ENCODE measurements at places on chromosomes 13 and 19.

GRCh38 chr19:41917676-41918075, 10.6 kb downstream of the ERFL start:
- no peak for DNase-seq

DNA sequence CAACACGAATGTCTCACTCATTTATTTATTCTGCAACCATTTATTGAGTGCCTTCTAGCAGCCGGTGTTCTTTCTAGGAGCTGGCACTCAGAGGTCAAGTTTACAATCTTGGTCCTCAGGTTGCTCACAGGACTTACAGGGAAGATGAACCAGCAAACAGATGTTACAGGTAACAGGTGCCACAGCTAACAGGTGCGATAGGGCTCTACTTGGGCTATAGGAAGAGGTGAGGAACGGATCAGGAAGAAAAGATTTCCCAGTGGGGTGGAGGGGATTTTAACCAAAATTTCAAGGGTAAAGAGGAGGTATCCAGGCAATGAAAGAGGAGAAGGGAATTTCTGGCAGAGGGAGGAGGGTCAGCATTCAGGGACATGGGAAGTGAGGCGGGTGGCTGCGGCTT, 87.3 kb upstream of the FARP1 start:
- no peak for DNase-seq

GRCh38 chr13:113305208-113305607, 8.2 kb downstream of the LAMP1 start:
- peak; percentile 23 for DNase-seq

DNA sequence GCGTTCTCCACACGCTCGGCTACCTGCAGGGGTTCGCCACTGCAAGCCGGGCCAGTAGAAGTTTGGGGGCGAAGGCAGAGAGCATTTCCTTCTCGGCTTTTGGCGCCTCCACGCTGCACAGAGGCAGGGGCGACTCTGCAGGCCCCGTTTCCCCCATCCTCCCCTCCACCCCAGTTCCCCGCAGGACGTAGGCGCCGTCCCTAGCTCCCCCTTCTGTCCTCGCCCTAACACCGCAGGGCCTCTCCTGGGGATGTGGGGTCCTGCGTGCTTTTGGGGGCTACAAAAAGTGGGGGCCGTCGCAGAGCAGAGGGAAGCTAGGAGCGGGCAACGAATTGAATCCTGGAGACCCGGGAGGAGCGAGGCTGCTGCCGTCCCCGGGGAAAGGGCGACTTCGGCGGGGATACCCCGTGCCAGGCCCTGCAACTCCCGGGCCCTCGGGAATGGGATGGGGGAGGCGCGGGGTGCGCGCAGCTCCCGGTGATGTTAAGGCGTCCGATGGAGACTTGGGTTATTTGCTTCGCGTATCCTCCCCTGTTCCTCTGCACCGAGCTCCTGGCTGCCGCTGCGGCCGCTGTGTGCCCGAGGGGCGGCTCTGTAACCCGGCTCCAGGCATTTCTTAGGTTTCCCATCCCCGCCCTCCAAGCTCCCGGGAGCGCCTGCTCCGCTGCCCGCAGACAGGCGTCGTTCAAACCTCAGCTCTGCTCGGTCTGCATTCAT, 255.9 kb upstream of the SOX21 start:
- no peak for DNase-seq

DNA sequence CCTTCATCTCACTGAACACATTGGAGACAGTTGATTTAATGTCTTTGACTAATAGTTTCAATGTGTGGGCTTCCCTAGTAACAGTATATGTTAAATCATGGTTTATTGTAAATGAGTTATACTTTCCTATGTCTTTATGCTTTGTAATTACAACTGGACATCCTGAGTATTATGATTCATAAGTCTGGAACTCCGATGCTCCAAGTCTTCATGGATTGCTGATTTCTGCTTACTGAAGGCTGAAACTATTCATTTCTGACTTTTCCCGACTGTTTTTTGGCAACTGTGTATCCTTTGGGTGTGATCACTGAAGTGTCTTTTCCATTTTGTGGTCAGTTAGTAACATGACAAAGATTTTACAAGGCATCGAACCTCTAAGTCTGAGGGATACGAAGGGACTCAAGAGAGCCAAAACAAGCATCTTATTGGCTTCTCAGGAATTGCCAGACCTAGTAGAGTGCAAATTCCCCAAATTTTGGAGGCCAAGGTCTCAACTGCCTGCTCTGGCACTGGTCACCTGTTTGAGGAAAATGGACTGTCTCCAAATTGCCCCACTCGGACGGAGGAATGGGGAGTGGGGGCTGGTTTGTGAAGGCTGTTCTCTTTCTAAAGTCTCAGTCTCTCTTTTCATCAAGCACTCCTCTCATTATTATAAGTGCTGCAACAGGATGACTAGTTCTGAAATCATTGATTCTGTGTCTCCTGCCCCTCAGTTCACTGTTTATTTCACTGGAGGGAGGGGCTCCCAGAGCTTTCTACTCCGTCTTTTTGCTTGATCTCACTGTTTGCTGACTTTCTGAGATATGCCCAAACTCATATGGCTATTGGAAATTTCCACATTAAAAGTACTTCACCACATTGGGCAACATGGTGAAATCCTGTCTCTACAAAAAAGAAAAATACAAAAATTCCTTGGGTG, 20.2 kb upstream of the CD70 start:
- DNase-seq = peak; percentile 95

GRCh38 chr19:13010992-13011652, 15.8 kb downstream of the NFIX start:
- DNase-seq = no peak

- no peak for DNase-seq
These were observed 9.8 kb upstream of the SIGLEC8 start for GRCh38 chr19:51467864-51468544.

GRCh38 chr19:48656840-48657474, 11.0 kb upstream of the CA11 start:
- DNase-seq = peak; percentile 69

DNA sequence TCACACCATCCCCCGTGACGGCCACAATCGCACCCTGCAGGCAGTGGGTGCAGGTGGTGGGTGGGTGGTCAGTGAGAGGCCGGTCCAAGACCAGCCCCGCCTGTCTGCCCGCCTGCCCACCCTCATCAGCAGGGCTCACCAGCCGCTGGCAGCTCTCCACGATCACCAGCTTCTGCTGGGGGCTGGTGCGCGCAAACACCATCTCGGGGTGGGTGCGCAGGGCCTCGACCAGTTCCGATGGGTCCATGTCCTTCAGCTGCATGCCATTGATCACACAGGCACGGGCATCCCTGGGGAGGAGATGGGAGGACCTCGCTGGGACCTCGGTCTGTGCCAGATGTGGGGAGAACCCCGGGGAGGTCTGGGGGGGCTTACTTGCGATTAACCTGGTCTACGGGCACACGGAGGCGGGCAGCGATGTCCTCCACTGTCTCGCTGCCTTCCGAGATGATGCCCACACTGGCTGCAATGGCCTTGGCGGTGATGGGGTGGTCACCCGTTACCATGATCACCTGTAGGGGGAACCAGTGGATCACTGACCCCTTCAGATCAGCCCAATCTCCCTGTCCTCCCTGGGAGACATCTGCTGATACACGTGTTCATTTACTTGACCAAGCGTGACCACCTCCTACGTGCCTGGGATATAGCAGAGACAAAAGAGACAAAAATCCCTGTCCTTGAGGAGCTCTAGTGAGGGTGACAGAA, 8.0 kb downstream of the ATP4A start:
- DNase-seq = no peak

- DNase-seq = no peak
These were observed at the start of gene BRD4 for GRCh38 chr19:15332311-15332996. TSS of gene BRD4 (minus strand) at chr19:15332539. CDS start at chr19:15273099, 59,440 bp downstream.

- DNase-seq = no peak
These were observed 20.1 kb upstream of the ESD start for GRCh38 chr13:46817095-46817494.

DNA sequence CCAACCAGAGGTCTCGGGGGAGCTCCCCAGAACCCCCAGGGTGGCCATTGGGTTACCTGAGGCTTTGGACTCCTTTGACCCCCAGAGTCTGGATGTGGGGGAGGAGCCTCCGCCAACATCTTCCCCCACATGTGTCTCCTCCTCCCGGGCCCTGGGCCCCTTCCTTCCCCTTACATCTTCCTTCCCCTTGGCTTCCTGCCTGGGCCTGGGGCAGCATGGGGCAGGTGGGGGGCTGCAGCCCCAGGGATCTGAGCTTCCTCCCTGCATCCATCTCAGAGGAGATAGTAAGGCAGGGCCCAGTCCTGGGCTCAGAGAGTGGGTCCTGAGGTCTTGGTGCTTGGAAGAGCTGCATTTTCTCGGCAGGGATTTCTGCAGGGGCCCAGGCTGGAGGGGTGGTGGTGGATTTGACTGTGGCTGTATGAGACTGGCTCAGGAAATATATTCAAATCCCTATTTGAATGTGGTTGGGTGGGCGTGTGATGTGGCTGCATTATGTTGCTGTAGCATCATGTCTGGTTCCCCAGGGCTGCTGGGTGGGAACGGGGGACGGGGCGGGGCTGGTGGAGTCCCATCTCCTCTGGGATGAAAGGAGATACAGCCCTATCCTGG, 919 bp downstream of the VAV1 start:
- no peak for DNase-seq

DNA sequence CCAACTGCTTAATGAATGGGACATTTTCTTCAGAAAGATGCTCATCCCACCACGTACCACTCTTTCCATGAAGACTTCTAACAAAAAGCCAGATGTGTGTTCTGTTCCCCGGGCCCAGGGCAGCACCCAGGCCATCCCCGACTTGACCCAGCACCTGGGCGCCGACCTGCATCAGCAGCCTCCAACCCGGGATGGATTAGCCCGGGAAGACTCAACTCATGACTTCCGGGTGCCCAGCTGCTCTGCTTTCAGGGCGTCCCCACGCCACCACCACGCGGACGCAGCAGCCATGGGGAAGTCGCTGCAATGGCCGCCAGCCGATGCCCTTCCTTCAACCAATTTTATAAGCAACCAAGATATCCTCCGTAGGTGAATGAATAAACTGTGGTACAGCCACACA, 123.8 kb upstream of the TUBA3C start:
- no peak for DNase-seq

DNA sequence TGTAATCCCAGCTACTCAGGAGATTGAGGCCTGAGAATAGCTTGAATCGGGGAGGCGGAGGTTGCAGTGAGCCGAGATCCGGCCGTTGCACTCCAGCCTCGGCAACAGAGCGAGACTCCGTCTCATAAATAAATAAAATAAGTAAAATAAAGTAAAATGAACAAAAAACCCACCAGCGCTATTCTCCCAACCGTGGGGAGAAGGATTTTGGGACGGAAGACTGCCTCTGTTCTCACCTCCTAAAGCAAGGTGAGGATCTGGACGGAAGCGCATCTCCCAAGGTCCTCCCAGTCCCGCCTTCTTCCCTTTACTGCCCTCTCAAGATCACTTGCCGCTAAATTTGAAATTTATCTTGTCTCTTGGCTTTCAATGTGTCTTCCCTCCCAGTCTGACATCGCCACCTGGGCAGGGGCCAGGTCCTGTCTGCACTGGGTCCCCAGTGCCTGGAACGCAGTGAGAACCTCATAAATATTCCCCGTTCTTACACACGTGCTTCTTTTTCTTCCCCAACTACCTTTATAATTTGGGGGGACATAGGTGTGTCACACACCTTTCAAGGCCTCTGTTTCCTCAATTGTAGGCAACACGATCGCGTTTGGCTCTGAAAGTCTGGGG, 1.2 kb upstream of the DNAJB1 start:
- no peak for DNase-seq

DNA sequence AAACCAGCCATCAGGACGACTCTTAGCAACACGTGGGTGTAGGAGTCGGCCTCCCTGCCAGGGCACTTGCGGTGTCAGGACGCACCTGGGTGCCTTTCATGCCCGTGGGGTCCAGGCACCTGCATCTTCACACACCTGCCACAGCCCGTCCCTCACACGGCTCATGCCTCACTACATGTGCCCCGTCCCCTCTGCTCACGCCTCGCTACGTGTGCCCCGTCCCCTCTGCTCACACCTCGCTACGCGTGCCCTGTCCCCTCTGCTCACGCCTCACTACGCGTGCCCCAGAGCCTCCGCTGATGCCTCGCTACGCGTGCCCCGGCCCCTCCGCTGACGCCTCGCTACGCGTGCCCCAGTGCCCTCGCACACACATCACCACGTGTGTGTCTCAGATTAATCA, 58.0 kb upstream of the F7 start:
- DNase-seq = no peak

DNA sequence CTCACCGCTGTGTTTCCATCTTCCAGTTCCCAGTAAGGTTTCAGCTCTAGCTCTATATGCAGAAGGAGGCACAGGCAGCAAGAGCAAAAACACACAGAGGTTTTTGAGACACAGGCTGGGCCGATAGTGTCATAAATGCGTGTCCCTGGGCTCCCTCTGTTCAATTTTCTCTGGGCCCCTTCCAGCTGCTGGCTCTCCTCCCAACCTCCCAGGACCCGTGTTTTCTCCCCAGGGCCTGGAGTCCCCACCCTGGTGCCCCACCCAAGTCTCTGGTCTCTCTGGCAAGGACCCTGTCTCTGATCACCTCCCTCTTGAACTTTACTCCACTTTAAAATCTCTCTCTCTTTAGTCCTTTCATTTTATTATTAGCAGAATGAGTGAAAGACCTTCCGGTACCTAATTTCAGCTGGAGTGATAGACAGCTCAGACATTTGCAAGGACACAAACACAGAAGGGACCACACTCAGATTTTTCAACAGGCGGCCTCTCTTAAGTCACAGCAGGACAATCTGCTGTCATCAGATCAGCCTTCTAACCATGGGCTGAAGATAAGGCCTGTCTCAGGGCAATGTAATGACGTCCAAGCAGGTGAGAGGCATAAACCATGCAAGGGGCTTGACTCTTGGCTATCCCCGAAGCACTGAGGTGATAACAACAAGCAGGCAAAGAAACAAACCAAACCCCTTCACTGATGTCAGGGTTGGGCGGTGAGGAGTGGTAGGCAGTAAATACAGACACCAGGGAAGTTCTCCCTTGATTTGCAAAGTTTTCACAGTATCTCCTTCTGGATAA, 190.0 kb upstream of the IRS2 start:
- DNase-seq = no peak

- DNase-seq = no peak
These were observed 315.6 kb downstream of the DLEU7 start for GRCh38 chr13:50527612-50528509.

GRCh38 chr19:45421947-45422498, 1.7 kb downstream of the ERCC1 start:
- DNase-seq = no peak

DNA sequence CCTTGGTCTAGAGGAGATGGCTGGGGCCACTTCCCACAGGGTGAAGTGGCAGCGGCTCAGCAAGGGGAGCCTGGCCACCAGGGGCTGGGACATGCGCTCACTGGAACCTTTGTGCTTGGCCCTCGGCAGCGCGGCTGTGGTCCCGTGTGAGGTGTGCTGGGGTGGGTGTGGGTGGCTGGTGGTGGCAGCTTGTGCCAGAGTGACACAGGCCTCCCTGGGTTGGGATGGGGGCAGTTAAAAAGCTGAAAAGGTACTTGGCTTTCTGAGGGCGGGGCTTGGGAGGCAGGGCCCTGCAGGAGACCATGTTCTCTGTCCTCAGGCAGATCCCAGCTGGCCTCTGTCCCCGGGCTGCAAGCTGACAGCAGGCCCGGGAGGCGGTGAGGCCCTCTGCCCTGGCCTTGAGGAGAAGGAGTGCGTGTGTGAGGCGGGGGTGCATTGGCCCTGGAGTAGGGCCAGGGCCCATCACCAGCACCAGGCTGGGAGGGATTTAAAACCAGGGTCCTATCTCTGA, 17.3 kb downstream of the MPND start:
- no peak for DNase-seq

Data from AG09309 (cell line).